NCI-H1105 treated with DMSO at 0.1 percent for 48 hours (cell line): ENCODE measurements at places on chromosomes 3 and 15.

- no peak for DNase-seq
Measured at GRCh38 chr15:90808517-90809235, 59.7 kb upstream of the FURIN start.

GRCh38 chr15:80778964-80779657 is at the start of gene CEMIP:
TSS of gene CEMIP (plus strand) at chr15:80779370. CDS start at chr15:80873880, 94,510 bp downstream.
- DNase-seq = peak; percentile 36

DNA sequence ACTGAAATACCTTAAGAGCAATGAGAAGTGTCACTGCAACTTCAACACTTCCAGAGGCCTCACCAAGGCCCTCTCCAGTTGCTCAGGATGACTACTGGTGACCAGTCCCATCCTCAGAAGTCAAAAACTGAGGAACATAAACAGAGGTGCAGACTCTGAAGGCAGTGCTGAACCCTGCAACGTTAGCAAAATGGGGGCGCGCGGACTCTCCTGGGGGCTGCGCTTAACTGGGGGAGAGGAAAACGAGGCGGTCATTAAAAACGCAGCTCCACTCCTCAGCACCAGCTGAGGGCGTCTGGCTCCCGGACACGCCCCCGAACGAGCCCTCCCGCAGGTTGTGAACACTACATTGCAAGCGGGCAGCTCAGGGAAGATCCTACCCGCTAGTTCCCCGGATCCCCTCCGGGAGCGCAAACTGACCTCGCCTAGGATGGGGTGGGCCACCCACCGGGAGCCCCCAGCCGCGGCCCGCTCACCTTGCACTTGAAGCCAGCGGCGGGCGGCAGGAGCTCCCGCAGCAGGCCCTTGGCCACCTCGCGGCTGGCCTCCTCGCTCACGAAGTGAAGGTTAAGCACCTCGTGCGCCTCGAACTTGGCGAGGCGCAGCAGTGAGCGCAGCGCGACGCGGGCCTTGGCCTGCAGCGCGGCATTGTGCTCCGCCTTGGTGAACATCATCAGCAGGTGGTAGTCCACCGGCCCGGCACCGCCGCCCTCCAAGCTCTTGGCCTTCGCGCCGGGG is 711 bp downstream of the XXYLT1 start:
- DNase-seq = peak; percentile 67

DNA sequence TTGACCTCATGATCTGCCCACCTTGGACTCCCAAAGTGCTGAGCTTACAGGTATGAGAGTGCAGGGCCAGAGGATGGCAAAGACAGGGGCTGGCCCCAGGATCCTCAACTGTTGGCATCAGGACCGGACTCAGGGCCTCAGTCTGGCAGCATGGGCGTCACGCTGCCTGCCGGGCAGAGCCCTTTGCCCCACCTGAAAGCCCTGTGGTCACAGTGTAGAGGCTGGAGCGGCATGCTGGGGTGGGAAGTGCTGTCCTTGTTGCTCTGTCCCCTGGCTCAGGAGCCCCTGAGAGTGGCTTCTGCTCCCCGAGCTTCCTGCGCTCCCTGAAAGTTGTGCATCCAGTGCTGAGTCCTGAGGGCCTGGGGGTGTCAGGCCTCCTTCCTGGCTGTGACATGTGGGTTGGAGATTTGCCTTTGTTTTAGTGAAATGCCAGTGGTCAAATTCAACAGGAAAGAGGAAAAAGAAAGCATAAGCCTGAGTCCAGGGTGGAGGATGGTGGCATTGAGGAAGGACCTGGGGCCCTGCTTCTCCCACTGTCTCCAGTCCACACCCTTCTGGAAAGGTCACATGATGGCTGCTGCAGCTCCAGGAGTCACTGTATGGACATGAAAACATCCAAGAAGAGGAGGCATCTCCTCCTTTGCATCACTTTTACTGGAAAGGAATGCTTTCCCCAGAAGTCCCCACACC is 147.2 kb downstream of the OR4M2 start:
- DNase-seq = no peak

DNA sequence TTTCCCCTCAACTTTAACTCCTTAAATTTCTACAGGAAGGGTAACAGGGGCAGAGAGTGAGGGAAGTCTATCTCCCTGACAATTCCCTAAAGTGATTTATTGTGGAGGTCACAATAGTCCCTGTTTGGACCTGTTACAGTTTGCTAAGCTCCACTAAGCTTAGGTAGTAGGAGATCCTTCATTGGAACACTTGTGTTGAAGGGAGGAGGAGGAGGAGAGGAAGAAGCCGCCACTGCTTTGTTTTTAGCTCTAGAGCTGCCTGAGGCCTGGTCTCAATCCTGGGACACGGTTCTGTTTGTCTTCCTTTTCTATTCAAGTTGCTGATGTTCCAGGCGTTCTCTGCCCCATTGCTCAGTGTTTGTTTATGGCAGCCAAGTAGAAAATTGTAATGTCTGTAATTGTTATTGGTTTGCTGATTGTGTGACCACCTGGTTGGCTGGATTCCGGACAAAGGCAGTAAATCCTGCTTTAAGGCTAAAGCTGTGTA is 48.4 kb downstream of the HES1 start:
- peak; percentile 77 for DNase-seq

- DNase-seq = no peak
Measured at GRCh38 chr15:100134089-100134583, 207.6 kb downstream of the ADAMTS17 start.

GRCh38 chr15:32970847-32971246 is 223.7 kb downstream of the FMN1 start:
- DNase-seq = no peak

- DNase-seq = no peak
Measured at GRCh38 chr3:109952924-109953323, 615.6 kb upstream of the DPPA4 start.

DNA sequence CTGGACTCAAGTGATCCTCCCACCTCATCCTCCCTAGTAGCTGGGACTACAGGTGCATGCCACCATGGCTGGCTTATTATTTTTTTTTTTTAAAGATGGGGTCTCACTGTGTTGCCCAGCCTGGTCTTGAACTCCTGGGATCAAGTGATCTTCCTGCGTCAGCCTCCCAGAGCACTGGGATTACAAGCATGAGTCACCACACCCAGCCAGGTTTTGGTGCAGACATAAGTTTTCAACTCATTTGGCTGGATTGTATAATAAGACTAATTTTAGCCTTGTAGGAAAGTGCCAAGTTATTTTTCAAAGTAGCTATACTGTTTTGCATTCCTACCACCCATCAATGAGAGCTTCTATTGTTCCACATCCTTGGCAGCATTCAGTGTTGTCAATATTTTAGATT is 32.1 kb downstream of the BUB1B start:
- DNase-seq = no peak

- no peak for DNase-seq
Measured at GRCh38 chr15:85913461-85913860, 118.7 kb upstream of the KLHL25 start.

DNA sequence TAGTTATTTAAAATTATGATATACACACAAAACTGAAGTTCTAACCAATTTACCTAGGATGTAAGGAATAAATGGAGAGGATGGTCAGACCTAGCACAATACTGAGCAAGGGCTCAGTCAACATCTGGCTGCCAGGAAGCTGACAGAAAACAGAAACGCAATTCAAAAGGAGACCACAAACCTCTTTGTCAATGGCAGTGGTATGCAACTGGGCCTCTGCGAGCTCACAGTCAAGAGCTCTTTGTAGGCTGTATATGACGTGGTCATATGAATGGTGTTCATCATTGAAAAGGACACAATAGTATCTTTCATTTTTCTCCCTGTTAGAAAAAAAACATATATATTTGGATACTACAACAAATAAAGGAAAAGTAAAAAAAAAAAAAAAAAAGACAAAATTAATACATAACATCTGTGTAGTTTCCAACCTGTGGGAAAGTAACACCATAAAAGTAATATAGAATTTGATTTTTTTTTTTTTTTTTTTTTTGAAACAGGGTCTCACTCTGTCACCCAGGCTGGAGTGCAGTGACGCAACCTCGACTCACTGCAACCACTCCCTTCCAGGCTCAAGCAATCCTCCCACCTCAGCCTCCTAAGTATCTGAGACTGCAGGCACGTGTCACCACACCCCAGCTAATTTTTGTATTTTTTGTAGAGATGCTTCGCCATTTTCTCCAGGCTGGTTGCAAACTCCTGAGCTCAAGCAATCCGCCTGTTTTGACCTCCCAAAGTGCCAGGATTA is 37.9 kb downstream of the UBR1 start:
- no peak for DNase-seq

GRCh38 chr3:152284906-152285305 is 16.2 kb downstream of the MBNL1 start:
- no peak for DNase-seq

DNA sequence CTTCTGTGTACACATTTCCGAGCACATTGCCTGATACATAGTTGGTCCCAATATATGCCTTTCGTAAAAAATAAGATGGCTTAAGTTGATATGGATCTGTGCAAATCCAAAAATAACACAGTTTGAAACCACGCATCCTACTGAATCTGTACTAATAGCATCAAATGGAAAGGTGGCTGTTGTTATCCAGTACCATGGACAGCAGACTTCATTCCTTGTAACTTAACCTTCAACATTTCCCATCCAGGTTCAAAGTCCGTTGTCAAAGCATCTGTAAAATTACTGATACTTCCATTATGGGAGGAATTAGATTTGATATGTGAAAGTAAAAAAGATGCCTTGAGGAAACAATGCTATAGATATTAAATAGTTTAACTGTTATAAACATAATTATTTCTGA is 65.5 kb upstream of the C3orf49 start:
- no peak for DNase-seq

DNA sequence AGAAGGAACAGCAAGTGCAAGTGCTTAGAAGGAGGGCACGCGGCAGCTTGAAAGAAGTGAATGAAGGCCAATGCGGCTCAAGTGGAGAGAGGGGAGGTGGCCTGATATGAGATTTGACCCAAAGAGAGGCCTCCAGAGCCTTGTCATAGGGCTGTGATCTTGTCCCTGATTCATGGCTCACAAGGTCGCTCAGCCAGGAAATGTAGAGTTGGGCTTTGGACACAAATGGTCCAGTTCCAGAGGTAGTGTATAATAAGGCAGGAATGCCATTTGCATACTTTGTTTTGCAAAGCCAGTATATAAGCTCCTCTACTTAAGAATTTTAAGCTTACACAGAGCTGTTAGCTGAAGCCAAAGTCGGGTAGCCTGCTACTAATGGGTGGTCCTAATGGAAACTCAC is 33.7 kb downstream of the HGD start:
- DNase-seq = no peak

- DNase-seq = no peak
Measured at GRCh38 chr15:40776537-40777141, 6.9 kb downstream of the C15orf62 start.
